Stimulated activated CD4-positive, alpha-beta T cell treated with anti-CD3 and anti-CD28 coated beads, TNF-alpha, amount 100 ng/mL, for 24 hours (primary cell): ENCODE measurements at places on chromosomes 1 and 21.

GRCh38 chr1:151520359-151520758, 9.2 kb downstream of the CGN start:
- DNase-seq: no peak

- DNase-seq: no peak
These were observed 222.5 kb upstream of the CACYBP start for GRCh38 chr1:174777262-174777661.

GRCh38 chr1:116496898-116497297, 73.9 kb downstream of the CD58 start:
- DNase-seq: no peak

- DNase-seq: no peak
These were observed 7.8 kb downstream of the PODN start for GRCh38 chr1:53069663-53070327.

- no peak for DNase-seq
These were observed 49.9 kb upstream of the CLIC4 start for GRCh38 chr1:24695202-24695974.

GRCh38 chr1:59498640-59499039, 201.7 kb downstream of the FGGY start:
- DNase-seq: no peak

GRCh38 chr1:76292418-76293184, 218.1 kb downstream of the ST6GALNAC3 start:
- no peak for DNase-seq

DNA sequence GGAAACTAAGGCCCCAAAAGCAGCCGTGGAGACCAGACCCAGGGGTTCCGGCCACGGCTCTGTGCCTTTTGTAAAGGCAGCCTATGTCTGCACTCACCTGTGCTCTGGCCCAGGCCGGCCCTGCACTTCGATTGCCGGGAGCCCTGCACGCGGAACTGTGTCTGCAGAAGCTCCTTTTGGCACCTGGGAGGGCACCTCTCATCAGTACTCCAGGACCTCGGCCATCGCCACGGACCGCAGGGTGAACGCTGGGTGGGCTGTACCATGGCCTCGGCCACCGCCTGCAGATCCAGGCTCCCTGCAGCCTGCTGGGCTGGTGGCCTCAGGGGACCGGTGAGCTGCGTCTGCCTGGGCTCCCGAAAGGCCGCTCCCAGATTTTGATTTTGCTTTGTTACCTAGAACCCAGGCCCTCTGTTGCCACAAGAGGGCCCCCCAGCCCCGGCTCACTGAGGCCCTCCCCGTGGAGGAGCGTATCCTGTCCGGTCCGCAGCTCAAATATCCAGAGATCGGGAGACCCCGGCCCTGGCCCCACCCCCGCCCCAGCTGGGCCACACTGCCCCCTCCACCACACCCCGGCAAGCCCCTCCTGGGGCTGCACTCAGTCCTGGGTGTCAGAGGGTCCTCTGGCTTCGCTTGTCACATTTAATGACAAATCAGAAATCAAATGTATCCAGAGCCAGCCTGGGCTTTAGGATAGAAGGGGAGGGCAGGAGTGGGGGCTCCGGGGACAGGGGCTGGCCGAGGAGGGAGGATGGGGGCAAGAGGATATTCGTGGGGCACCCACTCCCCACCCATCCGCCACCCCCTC, 60.2 kb upstream of the PDE9A start:
- peak; percentile 40 for DNase-seq

DNA sequence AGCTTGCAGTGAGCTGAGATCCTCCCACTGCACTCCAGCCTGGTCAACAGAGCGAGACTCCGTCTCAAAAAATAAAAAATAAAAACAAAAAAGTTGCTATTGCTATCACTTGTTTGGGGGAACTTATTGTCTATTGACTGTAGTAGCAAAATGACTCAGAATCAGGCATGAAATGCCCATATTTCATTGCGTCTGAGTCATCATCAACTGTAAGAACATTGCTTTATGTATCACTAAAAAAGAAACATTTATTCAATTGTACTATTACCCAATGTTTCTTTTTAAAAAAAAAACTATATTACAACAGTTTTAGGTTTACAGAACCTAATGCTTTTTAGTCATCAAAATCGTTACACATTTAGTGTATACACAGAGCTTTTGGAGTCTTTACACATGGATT, 91.0 kb upstream of the FMN2 start:
- DNase-seq: no peak

- no peak for DNase-seq
These were observed 106.9 kb downstream of the LTN1 start for GRCh38 chr21:28885853-28886177.

- DNase-seq: no peak
These were observed 201.7 kb upstream of the BEND5 start for GRCh38 chr1:48978413-48978812.

- DNase-seq: peak; percentile 27
These were observed 43.0 kb downstream of the SLC9A1 start for GRCh38 chr1:27111626-27112573.

- no peak for DNase-seq
These were observed 428.5 kb upstream of the TMPRSS15 start for GRCh38 chr21:18831942-18832676.

- no peak for DNase-seq
These were observed 216.9 kb upstream of the RRP15 start for GRCh38 chr1:218068241-218068640.

DNA sequence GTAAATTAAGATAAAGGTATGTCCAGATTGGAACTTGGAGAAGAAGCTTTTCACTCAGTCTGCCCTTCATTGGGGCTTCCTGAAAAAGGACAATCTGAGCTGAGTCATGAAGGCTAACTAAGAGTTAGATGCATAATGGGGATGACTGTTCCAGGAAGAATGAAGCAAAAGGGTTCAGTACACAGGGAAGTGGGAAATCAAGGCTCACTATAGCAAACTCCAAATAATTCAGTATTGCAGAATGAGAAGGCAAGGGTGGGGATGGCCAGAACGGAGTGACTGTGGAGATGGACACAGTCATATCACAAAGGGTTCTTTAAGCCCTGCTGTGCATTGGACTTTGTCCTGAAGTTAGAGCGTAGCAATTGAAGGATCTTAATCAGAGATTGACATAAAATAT, 158.3 kb downstream of the FGGY start:
- no peak for DNase-seq

DNA sequence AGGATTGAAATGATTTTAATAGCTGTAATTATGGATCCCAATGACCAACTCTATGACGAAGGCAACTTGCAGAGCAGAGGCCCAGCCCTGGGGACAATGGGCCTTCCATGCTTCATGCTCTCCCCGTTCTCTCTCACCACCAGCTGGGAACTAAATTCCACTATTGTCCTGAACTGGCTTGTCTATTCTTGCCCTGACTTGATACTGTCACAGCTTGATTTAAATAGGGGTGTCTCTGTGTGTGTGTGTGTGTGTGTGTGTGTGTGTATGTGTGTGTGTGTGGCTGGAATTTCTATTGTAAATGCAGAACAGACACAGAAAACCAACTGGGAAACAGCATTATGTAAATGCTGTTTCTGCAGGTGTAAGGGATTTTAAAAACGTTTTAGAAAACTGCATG, 57.0 kb downstream of the SLC22A15 start:
- no peak for DNase-seq

DNA sequence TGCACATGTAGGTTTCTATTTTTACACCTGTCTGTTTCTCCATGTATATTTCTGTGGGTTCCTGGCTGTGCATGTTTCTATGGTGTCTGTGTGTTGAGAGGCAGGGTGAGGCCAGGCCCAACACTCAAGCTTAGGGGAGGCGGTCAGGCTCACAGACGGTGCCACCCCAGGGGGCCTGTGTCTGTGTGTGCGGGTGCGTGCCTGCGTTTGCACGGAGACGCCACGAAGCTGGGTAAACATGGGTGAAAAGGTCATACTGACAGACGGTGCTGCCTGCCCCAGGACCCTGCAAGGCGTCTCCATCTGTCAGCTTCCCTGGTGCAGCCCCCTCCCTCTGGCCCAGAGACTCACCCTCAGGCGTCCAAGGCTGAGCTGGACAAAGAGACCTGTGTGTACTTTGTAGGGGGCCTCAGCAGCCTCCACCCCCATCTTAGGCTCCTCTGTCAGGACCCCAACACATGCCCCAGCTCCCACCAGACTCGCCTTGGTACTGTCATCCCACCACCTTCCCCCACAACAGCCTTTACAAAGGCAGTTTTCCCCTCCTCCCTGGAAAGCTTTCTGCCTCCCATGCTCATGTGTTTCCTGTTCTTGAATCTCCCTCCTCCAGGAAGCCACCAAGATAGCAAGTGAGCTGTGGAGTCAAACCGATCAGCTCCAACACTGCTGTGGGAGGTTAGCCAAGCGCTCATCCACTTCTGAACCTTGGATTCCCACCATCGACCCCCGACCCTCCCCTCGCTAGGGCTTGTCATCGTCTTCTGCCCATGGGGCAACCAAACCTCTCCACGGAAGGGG, 34.1 kb downstream of the PTPRF start:
- no peak for DNase-seq

DNA sequence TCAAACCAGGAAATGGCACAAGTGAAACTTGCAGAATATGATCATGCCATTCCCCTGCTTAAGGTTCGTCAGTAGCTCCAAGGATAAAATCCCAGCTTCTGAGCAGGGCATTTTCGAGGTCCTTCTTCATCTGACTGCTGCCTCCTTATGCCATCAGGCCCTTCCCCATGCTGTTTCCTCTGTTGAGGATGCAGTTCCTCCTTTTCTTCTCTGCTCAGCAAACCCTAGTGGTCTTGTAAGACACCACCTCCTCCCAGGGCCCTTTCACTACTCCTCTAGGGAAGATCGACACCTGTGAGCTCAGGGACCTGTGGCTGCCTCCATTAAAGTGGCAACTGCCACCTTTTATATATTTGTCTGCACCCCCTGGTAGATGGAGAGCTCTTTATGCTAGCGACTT, 62.1 kb upstream of the JUN start:
- no peak for DNase-seq

DNA sequence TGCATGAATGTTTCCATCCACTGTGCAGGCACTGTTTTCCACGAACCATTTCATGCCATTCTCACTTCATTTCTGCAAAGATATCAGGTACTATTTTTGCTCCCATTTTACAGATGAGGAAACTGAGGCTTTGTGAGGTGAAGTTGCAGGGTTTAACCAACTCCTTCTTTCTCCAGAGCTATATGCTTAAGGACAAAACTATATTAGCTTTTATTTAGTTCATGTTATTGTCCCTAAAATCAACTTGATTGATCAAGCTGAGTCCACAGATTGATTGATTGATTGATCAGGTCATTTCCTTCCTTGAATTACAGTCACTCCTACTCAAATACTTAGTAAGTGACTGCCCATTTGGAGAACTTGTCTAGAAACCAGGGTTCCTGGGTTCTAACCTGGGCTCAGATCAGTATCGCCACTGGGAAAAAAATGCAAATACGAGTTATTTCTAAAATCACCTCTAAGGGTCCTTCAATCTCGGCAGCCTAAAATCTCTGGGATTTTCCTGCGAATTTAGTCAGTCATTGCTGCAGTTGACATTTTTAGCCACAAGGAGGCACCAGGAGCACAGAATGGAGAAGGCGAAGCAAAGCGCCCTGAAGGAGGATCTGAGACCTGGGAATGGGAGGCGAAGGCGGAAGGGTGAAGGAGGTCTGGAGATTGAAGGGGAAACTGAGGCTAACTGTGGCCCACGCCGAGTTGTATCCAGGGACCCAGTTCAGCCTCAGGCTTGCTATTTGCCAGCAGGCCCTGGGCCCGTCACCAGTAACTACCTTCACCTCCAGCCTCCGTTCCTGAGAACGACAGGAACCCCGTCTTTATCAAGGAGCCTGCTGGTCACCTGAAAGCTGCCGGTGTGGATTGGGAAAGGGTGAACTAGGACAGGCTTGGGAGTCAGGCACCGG, 14.3 kb upstream of the MUL1 start:
- peak; percentile 37 for DNase-seq

DNA sequence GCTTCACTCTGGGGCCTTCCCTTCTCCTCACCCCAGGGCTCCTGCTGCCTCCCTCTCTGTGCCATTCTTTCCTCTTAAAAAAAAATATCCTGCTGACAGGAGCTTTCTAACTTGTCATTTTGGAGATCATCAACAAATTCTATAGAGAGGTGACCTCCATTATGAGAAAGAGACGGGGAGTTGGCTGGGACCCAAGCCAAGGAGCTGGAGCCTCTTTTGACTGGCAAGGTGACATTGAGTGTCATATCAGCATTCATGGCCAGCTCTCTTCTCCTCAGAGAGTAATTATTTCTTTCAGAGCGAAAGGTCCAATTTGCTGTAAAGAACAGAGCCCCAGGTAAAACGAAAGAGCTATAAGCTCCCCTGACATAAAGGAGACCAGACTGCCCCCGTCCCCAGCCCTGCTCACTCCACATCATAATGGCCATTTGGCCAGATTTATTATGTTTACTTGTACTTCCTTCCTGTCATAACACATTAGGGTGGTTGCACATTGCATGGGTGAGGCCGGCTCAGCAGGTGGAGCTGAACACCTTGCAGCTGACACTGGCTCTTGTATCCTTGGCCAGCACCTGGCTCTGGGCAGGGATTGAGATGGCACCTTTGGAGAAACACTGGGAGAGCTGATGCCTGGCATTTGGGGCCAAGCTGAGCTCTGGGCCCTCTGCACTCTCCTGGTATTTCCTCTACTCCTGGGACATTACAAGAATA, 404.0 kb upstream of the VAMP3 start:
- DNase-seq: no peak

DNA sequence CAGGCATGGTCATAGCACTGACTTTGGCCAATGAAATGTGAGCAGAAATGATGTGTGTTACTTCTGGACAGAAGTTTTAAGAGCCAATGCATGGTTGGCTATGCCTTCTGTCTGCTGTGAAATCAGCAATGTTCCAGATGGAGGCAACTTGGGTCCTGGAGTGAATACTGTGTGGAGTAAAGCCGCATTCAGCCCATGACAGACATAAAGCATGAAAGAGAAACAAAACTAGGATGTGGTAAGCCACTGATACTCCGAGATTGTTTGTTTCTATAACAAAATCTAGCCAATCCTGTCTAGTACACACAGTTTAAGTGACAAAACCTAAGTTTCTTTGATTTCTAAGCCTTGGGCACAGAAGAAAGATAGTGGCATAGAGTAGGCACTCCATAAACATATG, 47.1 kb upstream of the ARHGAP29 start:
- DNase-seq: no peak

DNA sequence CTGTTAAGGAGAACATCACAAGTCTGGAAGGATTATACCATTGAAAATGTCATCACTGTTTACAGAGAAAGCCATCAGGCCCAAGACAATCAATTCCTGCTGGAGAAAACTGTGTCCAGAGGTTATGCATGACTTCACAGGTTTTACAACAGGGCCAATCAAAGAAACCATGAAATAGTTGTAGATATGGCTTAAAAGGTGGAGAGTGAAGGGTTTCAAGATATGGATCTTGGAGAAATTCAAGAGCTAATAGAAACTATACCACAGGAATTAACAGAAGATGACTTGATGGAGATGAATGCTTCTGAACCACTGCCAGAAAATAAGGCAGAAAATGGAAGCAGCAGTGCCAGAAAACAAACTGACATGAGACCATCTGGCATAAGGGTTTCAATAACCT, 30.2 kb downstream of the USP1 start:
- DNase-seq: no peak
